Nucleus accumbens (tissue), 56 donors: ENCODE measurements at places on chromosomes 3 and 15.

DNA sequence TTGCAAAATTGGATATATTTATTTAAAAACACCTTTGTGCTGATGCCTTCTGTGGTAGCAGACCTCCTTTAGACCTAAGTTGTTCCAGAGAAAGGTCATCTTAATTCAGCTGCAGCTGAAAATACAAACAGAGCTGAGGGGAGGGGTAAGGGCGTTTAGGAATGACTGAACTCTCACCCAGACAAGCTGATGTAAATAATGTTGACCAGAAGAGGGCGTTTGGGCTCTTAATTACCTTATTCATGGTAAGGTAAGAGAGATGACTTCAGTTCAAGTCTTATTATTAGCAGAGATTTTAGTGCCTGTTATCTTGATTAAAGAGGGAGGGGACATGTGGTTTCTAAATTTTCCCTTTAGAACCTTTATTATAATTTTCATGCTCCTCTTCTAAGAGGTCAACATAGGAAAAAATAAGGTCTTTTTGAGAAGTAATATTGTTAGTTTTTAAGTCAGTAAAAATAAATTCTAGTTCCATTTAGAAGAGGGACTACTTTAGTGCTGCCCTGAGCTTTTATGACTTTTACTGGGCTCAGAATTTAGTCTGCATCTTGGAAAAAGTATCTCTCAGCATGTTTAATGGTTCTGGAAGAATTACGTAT is 46.3 kb downstream of the GPR171 start:
- no peak for DNase-seq

GRCh38 chr3:107657971-107658370 is 135.2 kb downstream of the BBX start:
- no peak for DNase-seq

GRCh38 chr15:62999923-63000561 is 42.5 kb upstream of the TPM1 start:
- no peak for DNase-seq

- no peak for DNase-seq
Observed at GRCh38 chr3:79414806-79415205, 353.0 kb downstream of the ROBO1 start.

- no peak for DNase-seq
Observed at GRCh38 chr3:195447201-195447600, 4.4 kb upstream of the ACAP2 start.

DNA sequence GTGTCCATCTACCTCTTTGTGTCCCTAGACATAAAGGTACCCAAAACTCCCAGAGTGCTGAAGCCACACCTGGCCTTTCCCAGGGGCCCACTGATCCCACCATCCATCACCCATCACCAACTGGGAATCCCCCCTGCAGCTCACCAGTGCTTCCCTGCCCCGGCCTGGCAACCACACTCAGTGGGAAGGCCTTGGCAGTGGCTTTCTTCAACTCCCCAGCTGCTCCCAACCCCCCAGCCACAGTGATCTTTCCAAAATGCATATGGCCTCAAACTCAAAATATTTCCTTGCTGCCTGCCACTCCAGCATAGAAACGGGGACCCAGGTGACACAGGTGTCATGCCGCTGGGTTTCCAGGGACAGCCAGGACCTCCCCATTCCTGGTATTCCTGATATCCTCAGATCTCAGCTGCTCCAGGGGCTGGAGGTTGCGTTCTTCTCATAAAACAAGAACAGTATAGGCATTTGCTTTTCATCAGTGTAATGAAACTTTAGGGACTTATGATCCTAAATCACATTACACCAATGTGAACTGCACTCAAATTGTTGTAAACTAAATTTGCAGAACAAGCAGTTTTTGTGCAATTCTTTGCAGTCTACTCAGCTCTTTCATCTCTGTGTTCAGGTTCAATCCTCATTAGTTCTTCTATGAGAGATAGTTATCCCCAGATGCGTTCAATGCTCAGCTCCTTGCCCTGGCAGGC is 1.3 kb downstream of the OCA2 start:
- no peak for DNase-seq
